ENCODE measurements at places on chromosomes 12 and 14. TPM values are rescaled to one million over a fixed set of nuclear protein-coding genes. Genes with fewer than 3 reads are reported as not detected.

Gene BEGAIN
- total RNA-seq = 8.5 TPM

Gene FAM90A1
- 0.64 TPM for total RNA-seq

DNA sequence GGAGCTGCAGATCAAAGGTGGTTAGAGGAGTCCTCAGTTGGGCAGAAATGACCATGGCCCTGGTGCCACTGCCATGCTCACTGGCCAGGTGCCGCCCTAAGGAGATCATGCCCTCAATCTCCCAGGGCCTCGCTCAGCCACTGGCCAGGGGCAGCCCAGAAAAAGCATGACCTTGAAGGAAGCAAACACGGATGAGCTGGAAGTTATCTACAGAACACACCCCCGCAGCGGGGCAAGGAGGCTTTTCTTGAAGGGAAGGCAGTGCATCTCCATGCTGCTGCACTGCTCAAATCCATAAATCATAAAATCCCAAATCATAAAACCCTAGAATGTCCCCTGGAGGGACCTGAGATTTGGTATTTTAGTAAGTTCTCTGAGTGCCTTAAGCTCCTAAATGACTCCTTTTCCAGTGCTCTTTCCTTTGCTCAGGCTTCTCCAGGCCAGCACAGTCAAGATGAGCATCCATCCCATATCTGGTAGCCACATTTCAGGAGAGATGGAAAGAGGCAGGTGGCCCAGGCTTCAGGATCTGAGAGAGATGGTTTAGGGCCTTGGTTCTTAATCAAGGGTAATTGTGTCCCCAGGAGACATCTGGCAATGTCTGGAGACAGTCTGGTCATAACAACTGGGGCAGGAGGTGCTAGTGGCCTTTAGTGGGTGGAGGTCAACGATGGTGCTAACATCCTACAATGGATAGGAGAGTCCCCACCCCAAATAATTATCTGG, 217.3 kb downstream of the RBM19 start:
- no peak for DNase-seq

GRCh38 chr12:93825501-93825888, 148.3 kb downstream of the CRADD start:
- DNase-seq = no peak
